ENCODE measurements at places on chromosomes 12 and 14. TPM values are rescaled to one million over a fixed set of nuclear protein-coding genes. Genes with fewer than 3 reads are reported as not detected.

The TAS2R50 gene
- total RNA-seq: 6.3 TPM

The ACOT2 gene
- 88.3 TPM for total RNA-seq

The GLIPR1L1 gene
- total RNA-seq: not detected

The MAPKAPK5 gene
- 42.2 TPM for total RNA-seq

The TESPA1 gene
- total RNA-seq: not detected

The FOS gene
- 68.3 TPM for total RNA-seq

The MYO1H gene
- total RNA-seq: not detected

The SLC25A21 gene
- 0.69 TPM for total RNA-seq

The USP15 gene
- total RNA-seq: 53.4 TPM
